ENCODE measurements at places on chromosomes 2 and 18.
A peak's percentile ranks its signal among the peaks of the same experiment; 100 is the strongest.

- H3K27ac ChIP-seq: no peak overlapping the region
- DNase-seq: no peak
- no peaks in the 10 kb centered on the region for H3K4me1 ChIP-seq
- no peaks in the 10 kb centered on the region for H3K36me3 ChIP-seq
Measured at GRCh38 chr2:232889876-232890401, 19.9 kb downstream of the SNORC start.

DNA sequence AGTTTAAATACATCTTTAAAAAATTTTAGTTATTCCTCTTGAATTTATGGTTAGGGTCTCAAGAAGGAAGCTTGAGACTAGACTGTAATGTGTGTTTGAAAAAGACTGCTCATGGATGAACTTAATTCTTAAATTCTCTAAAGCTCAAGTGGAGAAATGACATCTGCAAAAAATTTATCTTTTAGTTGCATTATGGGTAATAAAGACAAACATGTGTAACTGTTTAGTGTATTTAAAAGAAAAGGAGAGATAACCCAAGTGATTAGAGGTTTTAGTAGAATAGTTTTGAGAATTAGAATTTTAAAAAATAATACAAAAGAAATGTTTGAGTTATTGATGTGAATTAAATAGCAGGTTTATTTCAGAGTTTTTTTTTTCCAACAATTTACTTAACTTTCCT lies 36.7 kb downstream of the GALNT1 start:
- peaks cover 2% of the 10 kb centered on the region for H3K36me3 ChIP-seq
- H3K4me1 ChIP-seq: peaks cover 11% of the 10 kb centered on the region
- H3K27me3 ChIP-seq: no peaks in the 10 kb centered on the region
- DNase-seq: no peak

DNA sequence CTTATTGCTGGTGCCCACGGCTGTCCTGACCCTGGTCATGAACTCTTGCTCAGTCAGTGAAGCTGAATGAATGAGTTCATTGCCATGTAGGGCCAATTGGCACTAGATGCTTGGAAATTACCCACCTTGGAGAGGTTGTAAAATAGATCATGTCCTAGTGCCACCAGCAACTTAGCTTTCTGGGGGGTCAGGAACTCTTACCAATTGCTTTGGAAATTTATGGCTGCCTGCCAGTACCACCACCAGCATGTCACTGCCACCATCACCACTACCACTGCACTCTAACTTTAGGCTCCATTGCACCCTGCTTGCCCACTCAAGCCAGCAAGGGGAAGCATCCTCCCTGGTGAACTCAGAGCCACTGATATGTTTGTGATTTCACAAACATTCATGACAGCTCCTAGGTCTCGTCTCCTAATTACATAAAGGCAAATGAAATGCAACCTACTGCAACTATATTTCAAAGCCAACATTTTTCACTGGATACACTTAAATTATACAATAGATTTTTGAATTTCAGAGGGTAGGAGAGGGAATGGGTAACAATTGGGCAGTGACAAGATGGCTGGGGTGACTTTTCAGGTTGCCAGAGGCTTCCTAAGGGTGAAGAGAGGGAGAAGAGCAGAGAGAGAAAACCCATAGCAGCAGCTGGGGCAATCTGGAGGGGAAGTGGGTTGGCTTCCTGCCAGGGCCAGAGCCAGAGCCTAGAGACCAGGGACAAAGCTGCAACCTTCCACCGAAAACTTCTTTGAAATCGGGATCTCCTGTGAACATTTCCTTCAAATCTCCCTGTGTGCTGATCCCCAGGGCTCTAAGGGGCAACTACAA lies 3.5 kb upstream of the EMILIN1 start:
- peak overlapping the region; percentile 3 for H3K4me3 ChIP-seq
- H3K4me1 ChIP-seq: peaks cover 54% of the 10 kb centered on the region
- peak overlapping the region; percentile 80 for H3K27ac ChIP-seq
- no peaks in the 10 kb centered on the region for H3K27me3 ChIP-seq

- no peak overlapping the region for H3K27ac ChIP-seq
- no peak overlapping the region for H3K4me3 ChIP-seq
- peaks cover 3% of the 10 kb centered on the region for H3K36me3 ChIP-seq
- no peak for DNase-seq
- peaks cover 24% of the 10 kb centered on the region for H3K27me3 ChIP-seq
- H3K4me1 ChIP-seq: peaks cover 10% of the 10 kb centered on the region
Measured at GRCh38 chr2:127530245-127531140, 4.2 kb upstream of the IWS1 start.

GRCh38 chr2:26276484-26277227 lies 31.9 kb downstream of the HADHB start:
- H3K4me3 ChIP-seq: no peak overlapping the region
- H3K27me3 ChIP-seq: no peaks in the 10 kb centered on the region
- DNase-seq: no peak

DNA sequence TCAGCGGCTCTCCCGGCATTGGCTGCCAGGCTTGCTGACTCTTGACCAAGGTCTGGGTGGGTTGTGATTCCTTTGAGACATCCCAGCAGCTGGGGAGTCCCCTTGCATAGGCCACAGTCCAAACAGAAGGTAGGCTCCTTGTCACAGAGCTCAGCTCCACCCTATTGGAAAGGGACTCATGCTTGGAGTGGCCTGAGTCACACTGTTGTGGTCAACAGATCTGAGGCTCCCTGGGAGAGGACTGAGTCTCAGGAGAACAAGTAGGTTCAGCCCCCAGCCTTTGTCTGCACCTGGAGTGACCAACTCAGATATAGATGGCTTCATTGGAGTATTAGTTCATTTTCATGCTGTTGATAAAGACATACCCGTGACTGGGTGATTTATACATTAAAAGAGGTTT lies 32.1 kb upstream of the SH3BP4 start:
- no peak overlapping the region for H3K27ac ChIP-seq
- H3K27me3 ChIP-seq: peaks cover 11% of the 10 kb centered on the region
- no peak for DNase-seq
- no peak overlapping the region for H3K4me3 ChIP-seq
- no peaks in the 10 kb centered on the region for H3K4me1 ChIP-seq

GRCh38 chr2:140759426-140760156 lies 1371.2 kb downstream of the LRP1B start:
- H3K4me1 ChIP-seq: no peaks in the 10 kb centered on the region
- H3K4me3 ChIP-seq: no peak overlapping the region
- DNase-seq: no peak

- no peaks in the 10 kb centered on the region for H3K27me3 ChIP-seq
- H3K36me3 ChIP-seq: peaks cover 43% of the 10 kb centered on the region
- H3K4me1 ChIP-seq: peaks cover 2% of the 10 kb centered on the region
- H3K4me3 ChIP-seq: no peak overlapping the region
Measured at GRCh38 chr2:58073751-58074150, 27.1 kb downstream of the VRK2 start.

- H3K4me3 ChIP-seq: no peak overlapping the region
- no peaks in the 10 kb centered on the region for H3K36me3 ChIP-seq
- DNase-seq: no peak
- H3K27ac ChIP-seq: no peak overlapping the region
- H3K27me3 ChIP-seq: no peaks in the 10 kb centered on the region
Measured at GRCh38 chr18:78798402-78799175, 181.0 kb upstream of the SALL3 start.

DNA sequence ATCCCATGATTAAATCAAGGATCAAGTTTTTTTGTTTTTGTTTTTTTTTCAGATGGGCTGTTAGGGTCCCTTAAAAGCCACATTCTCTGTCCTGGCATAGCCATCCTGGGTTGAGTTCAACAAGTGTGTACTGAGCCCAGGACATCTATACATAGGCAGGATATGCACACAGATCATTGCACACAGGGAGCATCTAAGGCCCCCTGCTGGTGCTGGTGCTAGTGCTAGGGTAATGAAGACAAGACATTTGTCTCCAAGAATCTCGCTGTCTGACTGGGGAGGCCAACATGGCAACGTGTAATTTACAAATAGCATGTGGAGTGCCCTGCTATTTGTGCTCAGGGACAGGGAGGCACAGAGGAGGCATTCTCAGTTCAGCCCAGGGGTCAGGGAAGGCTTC lies 124.5 kb downstream of the VAPA start:
- peaks cover 14% of the 10 kb centered on the region for H3K27me3 ChIP-seq
- no peak overlapping the region for H3K27ac ChIP-seq
- no peaks in the 10 kb centered on the region for H3K36me3 ChIP-seq
- no peak for DNase-seq
- H3K4me3 ChIP-seq: no peak overlapping the region

- no peak overlapping the region for H3K27ac ChIP-seq
- H3K27me3 ChIP-seq: no peaks in the 10 kb centered on the region
- H3K36me3 ChIP-seq: no peaks in the 10 kb centered on the region
- H3K4me3 ChIP-seq: no peak overlapping the region
Measured at GRCh38 chr2:233486778-233487552, 79.6 kb downstream of the USP40 start.
